ENCODE measurements at places on chromosomes 1 and 21. TPM values are rescaled to one million over a fixed set of nuclear protein-coding genes. Genes with fewer than 3 reads are reported as not detected.
A peak's percentile ranks its signal among the peaks of the same experiment; 100 is the strongest.

DNA sequence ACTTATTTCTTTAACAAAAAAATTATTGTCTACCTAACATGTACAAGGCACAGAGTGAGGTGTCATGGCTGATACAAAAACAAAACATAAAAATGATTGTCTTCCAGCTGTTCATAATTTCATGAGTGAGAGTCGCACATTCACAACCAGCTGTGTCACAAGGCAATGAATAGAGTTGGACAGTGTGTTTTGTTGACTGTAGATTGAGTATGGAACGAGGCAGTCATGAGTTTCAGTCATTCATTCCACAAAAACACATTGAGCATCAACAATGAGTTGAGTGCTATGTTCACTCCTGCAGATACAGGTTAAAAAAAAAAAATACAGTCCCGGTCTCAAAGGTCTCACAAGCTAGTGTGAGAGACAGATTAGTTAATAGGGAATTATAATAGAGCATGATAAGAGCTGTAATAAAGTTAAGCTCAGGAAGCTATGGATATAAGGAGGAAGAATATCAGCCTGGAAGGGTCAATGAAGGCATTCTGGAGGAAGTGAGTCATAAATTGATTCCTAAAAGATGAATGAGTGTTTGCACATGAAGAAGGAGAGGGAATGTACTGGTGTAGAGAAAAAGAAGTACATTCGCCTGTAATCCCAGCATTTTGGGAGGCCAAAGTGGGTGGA, 47.8 kb upstream of the ARHGAP29 start:
- no peak for DNase-seq

GRCh38 chr21:44461005-44461404, 5.7 kb downstream of the LRRC3 start:
- no peak for DNase-seq

DNA sequence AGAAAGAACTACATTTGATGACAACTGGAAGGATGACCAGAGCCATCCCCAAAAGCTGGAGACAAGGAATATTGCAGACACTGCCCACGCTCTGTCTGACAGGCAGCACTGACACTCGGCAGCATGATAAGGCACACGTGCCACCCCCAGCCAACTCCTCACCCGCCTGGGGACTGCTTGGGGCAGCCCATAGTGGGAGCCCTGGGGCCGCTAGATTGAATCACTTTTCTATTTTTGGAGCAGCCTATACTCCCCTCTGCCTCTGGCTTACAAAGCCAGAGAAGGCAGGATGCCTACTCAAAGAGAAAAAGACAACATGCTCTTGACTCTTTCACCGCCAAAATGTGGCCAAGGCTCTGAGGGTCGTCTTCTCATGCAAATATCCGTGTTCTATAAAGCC, 1.3 kb downstream of the SMG5 start:
- DNase-seq = no peak

DNA sequence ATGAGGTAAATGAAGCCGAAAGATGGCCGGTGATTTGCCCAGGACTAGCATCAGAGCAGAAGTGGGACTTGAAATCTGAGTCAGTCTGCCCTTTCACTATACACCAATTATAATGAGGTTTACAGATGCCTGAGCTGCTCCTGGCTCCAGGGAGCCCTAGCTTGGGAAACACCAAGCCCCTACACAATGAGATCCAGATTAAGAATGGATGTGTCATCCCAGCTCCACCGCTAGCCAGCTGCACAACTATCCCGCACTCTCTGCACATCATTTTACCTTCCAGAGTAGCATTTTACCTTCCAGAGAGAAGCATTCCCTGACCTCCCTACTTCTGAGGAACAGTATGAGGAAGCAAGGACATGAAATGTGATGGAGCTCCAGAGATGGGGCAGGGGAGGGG, 27.0 kb downstream of the SERTAD4 start:
- DNase-seq = no peak

- DNase-seq = no peak
Observed at GRCh38 chr1:89100412-89100811, 25.5 kb downstream of the GBP2 start.

GRCh38 chr1:179293340-179294327, at the start of gene SOAT1:
Gene SOAT1, plus strand, starts transcription at chr1:179293797. Its CDS starts 8,888 bp downstream, at chr1:179302685.
- peak; percentile 90 for DNase-seq

- no peak for DNase-seq
Observed at GRCh38 chr21:29082046-29082815, 8.8 kb upstream of the CCT8 start.

Gene ENO1
- 626 TPM for total RNA-seq

DNA sequence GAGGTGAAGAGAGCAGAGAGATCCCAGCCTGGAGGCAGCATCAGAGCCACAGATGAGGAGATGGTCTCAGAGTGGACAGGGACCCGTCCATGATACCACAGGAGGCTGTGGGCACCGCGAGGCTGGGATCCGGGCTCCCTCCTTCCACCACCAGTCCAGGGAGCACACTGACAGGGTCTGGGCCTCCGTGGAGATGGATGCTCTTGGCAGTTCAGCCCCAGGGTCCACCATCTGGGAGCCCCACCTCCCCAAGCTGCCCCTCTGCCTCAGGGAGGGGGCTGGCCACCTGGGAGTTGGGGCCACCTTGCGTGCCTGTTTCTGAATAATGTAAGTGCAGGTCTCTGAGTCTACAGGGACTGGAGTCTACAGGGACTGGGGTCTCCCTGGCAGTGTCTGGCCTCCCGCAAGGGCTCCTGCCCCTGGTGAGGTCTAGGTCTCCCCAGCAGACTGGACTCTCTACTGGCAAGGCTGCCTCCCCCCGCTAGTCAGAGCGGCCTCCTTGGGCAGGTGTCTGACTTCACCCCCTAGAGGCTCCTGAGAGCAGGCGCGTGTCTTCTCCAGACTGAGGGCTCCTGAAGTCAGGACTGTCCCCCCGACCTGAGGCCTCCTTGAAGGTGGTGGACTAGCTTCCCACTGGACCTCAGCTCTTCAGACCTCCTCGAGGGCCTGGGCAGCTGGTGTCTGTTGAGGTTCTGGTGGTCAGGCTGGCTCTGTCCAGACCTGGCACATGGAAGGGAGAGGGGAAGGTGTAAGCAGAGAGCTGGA, 218.5 kb downstream of the PTPRU start:
- DNase-seq = no peak

Gene GCLM
- 17.1 TPM for total RNA-seq

- no peak for DNase-seq
Observed at GRCh38 chr1:213409971-213410370, 358.9 kb downstream of the RPS6KC1 start.

- no peak for DNase-seq
Observed at GRCh38 chr1:6601923-6602668, 573 bp downstream of the KLHL21 start.

Gene ARHGEF19
- 14.0 TPM for total RNA-seq

GRCh38 chr1:86648255-86648654, 56.1 kb upstream of the SH3GLB1 start:
- DNase-seq = no peak

Gene C1orf141
- not detected for total RNA-seq

Gene IFI16
- 258 TPM for total RNA-seq

DNA sequence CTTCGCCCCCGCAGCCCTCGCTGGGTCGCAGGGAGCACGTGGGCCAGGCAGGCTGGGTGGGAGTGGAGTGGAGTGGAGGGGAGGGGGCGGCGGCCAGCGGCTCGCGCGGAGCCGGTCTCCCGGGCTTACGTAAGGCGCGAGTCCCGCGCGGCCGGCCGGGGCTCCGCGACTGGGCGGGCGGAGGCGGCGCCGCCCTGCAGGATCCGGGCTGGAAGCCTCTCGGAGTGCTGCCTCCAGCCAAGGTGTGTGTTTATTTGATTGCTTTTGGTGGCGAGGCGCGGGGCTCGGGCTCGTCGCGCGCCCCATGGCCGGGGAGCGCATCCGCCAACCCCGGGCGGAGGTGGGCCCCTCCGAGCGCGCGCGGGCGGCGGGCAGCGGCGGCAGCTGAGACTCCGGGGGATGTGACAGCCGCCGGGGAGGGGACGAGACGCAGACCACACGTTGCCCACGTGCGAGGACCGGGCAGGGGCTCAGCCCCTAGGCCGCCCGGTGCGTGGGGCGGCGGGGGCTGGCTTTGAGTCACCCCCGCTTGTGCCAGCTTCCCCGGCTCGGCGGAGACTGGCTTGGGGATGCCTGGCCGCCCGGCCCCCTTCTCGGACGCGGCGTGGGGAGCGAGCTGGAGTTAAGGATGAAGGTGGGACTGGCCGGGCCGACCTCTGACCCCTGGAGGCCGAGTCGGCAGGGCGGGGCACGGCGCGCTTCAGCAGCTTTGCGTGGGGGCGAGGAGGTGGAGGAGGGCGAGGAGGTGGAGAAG, 402 bp upstream of the AK4 start:
- peak; percentile 44 for DNase-seq

DNA sequence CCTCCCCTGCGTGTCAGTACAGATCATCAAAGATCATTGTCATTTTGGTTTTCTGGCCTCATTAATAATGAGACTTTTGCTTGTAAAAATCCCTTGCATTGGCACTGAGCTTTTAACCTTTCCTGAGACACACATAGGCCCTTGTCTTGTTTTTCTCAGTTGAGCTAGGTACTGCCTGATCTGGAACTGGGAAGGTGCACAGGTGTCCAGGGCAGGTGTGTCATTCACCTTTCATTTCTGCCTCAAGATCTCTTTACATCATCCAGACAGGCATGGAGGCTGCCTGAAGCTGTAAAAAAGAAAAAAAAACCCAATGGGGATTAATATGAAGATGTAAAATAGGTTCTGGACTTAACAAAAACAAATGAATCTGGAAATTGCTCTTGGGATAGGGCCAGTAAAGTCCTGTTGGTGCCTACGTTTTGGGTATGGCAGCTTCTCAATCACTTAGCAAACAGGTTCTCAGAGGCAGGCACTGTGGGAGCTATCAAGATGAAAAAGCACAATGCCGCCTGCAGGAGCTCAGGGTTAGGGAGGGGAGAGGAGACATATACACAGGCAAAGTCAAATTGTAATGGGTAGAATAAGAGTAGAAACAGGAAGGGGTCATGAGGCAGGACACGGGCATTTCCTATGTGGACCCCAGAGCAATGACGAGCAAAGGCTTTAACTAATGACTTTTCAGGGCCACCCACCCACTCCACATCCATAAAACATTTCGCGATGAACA, 1.0 kb upstream of the KCNC4 start:
- DNase-seq = no peak
